ENCODE measurements at places on chromosomes 5 and 9.

DNA sequence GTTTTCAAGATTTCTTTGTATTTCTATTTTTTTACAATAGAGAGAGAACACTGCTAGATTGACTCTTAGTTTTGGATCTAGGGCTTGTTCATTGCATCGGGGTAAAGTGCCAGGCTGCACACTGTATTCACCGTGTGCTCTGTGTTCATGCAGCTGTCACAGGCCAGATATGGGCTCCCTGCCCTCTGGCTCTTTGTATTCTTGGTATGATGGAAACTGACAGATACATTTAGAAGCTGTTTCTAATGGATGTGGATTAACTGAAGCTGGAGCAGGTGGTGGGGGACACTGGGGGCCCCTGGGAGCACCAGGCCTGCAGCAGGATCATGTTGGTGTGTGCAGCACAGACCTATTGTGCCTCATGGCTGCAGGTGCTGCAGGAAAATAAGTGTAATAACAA lies 28.0 kb downstream of the SLC36A1 start:
- DNase-seq, result no peak

DNA sequence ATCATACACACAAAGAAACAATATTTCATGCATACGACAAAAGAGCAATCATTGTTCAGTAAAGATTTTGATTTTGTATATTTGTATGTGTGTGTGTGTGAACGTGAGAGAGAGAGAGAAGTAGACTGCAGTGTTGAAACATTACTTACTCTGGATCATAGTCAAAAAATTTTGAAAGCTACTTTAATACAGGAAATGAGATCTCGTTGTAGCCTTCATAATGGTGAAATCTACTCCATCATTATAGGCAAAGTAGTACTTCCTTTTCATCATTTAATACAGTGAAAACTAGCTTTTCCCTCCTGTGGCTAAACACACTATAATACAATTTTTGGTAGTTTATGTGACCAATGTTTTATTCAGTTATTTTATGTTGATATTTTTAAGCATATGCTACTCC lies 1427.7 kb upstream of the C9orf72 start:
- DNase-seq, result no peak

DNA sequence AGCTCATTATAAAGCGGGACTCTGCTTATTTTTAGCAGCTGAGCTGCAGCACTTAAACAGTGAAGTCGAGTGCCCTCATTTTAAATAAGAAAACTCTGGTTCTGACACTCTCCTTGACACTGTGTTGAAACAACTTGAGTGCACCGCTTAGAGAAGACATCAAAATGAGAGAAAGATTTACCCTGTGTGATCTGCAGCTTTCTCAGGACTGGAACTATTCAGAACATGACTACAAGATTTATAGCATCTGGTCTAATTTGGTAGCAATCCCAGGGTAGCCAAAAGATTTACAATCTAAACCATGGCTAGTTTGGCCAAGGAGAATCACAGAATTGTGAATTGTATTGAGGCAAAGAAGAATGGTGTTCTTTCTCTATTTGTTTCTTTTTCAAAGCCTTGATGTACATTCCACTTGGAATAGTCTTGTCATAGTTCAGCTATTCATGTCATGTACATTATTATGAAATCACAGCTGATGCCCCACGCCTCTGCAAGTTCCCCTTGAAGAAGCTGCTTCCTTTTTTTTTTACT lies 38.7 kb downstream of the PLEKHG4B start:
- DNase-seq, result no peak

DNA sequence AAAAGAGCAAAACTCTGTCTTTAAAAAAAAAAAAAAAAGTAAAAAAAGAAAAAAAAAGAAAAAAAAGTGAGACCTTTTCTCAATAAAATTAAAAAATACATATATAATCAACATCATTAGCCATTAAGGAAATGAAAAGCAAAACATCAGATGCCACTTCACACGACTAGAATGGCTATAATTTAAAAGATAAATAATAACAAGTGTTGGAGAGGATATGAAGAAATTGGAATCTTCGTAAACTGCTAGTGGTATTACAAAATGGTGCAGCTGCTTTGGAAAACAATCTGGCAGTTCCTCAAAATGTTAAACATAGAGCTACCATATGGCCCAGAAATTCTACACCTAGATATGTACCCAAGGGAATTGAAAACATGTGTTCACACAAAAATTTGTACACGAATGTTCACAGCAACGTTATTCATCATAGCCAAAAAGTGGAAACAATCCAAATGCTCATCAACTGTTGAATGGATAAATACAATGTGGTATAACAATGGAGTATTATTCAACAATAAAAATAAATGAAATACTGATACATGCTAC lies 45.3 kb upstream of the SIL1 start:
- no peak for DNase-seq

DNA sequence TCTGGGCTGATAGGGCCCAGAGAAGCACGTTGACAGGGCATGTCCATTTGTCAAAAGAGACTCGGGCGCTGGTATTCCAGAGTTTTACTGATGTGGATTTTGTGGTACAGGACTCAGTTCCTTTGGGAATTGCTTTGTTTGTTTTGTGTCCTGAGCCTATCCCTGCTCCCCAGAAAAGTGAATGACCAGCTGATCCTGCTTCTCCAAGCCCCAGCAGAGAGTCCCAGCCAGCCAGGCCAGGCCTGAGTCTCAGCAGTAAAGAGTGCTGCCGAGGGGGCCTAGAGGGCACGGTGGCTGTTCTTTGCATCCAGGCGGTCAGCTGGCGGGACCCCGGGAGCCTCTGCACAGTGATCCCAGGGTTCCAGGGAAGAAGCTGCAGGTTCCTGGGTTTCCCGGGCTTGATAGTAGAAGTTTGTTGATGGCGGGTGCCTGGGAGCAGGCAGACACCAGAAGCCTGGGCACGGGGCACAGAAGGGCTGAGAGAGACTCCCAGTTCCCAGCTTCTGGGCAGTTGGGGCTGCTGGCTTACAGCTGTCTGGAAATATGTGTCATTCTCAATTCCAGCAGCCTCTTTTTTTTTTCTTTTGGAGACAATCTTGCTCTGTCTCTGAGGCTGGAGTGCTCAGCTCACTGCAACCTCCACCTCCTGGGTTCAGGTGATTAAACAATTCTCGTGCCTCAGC lies 8.7 kb downstream of the PRDM12 start:
- DNase-seq, result no peak

DNA sequence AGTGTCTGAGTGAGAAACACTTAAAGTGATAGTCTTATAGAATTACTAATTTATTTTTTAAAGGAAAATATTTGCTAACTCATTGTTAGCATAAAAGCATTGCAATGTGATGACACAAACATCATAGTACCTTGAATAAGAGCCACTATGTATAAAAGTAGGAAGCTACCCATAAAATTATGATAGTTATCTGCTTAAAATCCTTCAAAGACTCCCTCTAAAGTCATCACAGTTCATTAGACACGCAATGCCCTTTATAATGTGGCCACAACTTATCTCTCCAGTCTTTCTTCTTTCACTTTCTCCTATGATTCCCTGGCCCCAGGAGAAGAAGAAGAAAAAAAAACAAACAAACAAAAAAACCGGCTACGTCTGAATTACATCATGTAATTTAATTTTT lies 1144.0 kb upstream of the NUDT12 start:
- DNase-seq, result no peak

All from endothelial cell (in vitro differentiated cells).